RCC 7860 (cell line): ENCODE measurements at places on chromosomes 7 and 10.

- DNase-seq, result no peak
Measured at GRCh38 chr10:132443605-132443982, 46.6 kb downstream of the PWWP2B start.

DNA sequence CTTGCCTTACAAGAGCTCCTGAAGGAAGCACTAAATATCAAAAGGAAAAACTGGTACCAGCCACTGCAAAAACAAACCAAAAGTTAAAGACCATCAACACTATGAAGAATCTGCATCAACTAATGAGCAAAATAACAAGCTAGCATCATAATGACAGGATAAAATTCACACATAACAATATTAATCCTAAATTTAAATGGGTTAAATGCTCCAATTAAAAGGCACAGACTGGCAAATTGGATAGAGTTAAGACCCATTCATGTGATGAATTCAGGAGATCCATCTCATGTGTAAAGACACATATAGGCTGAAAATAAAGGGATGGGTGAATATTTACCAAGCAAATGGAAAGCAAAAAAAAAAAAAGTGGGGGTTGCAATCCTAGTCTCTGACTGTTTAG, 29.6 kb downstream of the COG5 start:
- DNase-seq, result no peak

DNA sequence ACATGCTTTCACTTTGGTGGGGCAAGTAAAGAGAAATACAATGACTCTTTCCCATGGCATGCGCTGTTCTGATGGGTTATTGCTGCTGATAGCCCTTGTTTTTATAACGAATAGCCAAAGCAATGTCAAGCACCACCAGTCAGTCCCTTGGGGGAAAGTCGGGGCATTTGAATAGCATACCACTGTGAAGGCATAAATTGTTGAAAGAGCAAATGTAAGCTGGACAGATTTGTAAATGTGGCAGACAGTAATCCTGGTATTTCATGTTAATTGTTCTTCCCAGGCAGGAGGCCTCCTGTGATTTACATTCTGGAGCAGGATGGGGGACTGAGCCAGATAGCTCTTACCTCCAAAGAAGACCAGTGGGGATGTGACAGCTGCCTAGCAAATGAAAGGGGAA, 293.3 kb downstream of the ADRA2A start:
- no peak for DNase-seq

DNA sequence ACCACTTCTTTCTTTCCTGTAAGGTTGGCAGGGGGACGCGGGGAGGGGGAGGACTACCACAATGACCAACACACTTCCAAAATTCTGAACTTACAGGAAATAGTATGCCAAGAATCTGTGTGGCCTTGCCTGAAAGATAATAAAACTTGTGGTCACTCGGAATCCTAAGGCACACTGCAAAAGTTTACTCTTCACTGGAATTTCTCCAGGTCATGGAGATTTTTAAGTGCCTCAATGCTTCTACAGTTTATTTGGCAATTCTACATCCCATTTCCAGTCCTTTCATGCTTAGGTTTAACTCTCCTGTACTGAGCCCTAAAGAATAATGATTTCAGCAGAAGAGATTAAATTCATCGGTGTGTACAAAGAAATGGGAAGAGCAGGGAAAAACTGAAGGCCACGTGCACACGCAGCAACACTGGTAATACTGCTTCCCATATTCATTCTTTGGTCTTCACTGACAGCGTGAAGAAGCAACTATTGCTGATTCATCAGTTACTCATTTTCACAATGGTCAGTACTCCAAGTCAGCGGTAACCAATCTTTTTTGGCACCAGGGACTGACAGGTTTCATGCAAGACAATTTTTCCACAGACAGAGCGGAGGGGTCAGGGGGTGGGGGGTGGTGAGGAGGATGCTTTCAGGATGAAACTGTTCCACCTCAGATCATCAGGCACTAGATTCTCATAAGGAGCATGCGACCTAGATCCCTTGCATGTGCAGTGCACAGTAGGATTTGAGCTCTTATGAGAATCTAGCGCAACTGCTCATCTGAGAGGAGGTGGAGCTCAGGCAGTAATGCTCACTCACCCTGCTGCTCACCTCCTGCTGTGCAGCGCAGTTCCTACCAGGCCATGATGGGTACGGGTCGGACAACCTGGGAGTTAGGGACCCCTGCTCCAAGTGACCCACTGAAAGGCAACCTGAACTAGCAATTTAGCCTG, 9.8 kb downstream of the LARP4B start:
- DNase-seq, result peak; percentile 86

GRCh38 chr10:2953495-2953894, 113.9 kb upstream of the PFKP start:
- no peak for DNase-seq

DNA sequence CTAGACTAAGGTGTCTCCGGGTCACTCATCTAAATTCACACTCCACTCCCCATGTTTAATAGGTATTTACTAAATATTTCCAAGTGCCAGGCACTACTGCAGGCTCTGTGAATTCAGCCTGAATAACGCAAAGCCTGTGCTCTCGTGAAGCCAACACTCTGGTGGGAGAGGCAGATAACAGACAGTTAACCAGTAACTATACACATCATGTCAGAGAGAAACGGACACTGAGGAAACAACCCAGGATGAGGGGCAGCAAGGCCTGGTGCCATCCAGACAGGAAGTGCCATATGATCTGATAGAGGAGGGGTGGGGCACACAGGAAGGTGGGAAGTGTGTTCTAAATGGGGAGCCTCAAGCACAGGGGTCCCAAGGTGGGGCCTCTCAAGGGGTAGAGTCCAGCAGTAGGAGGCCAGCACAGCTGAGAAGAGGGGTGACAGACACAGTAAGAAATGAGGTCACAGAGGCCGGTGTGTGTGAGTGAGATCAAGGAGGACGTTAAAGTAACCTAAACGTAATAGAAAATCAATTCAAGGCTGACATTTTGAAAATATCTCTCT, 85.3 kb downstream of the LARP4B start:
- DNase-seq, result no peak

DNA sequence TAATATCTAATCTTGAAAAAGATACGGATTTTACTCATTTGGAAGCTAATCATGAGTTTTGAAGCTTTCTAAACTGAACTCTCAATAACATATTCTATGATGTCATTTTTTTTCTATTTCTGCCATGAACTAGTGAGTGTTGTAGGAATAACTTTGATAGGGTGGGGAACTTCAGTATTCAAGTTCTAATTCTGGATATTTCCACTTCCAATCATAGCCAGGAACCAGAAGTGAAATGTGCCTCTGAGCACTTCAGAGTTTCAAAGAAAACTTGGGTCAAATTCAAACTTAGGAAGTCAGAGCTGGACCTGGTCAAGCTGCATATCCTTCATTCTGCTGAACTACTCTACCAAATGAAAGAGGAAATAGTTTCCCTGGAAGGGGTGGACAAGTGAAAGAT, 847 bp downstream of the AGMO start:
- DNase-seq, result no peak

- DNase-seq, result no peak
Measured at GRCh38 chr10:21626457-21627161, 92.6 kb downstream of the MLLT10 start.

DNA sequence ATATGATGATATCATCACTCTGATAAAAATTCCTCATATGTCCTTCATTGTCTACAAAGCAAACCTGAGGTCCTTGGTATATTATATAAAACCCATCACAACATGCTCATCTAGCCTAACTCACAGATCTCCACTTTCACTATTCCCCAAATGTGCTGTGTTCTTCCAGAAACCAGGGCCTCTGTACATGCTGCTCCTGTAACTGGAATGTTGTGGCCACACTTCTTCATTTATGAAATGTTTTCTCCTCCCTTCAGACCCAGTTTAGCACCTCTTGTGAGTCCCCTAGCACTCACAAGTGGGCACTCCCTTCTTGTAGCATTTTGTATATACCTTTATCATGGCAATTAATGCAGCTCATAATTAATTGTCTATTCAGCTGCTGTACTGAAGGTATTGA, 61.9 kb downstream of the AASS start:
- DNase-seq, result no peak

DNA sequence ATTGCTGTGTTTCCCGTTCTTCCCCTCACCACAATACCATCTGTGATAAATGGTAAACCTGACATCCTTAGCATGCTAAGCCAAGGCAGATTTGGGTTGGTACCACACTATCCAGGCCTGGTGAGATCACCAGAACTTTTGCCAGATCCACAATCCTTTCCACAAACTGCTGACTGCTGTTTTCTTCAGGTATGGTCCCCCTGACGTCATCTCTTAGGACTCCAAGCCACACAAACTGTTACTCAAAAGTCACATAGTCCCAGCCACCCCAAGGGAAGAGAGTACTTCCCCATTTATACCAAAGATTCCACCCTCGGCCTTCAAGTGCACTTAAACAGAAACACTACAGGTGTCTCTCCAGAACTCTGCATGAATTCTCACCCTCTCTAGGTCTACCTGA, 34.8 kb downstream of the SLC25A13 start:
- no peak for DNase-seq

DNA sequence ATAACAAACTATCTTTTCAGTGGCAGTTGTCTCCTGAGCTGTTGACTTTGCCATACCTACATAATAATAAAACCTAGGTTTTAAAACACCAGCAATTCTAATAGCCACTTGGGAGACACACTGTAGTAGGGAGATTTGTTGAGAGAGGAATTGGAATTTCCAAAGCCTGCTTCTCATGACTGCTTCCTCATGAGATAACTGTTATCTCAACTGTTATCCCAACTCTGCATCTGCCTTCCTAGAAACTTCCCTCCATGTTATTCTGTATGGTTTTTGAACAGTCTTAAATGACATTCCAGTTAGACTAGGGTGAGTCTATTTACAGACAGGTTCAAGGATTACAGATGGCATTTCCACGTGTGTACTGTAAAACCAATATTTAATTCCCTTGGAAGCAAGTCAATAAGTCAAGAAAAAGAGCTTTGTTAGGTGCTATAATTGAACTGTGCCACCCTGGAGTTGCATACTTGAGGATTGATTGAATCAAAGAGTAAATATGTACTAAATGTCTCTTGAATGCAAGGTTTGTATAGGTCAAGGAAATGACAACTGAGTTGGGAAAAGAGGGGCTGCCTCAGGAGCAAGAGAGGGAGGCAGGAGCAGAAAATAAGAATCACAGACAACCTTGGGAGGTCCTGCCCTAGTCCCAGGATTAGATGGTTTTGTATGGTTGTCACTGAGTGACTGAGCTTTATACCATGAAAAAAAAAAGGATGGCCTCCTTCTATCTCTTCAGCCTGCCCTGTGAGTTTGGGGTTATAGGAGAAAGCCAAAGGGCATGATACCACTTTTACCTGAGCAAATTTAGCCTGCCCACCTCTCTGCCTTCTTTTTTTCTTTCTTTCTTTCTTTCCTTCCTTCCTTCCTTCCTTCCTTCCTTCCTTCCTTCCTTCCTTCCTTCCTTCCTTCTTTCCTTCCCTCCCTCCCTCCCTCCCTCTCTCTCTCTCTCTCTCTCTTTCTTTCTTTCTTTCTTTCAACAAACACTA, 9.9 kb upstream of the TM9SF3 start:
- DNase-seq, result no peak
